ENCODE measurements at places on chromosomes 5 and 9.

GRCh38 chr5:150496534-150496933 lies 11.4 kb upstream of the NDST1 start:
- no peak for DNase-seq

DNA sequence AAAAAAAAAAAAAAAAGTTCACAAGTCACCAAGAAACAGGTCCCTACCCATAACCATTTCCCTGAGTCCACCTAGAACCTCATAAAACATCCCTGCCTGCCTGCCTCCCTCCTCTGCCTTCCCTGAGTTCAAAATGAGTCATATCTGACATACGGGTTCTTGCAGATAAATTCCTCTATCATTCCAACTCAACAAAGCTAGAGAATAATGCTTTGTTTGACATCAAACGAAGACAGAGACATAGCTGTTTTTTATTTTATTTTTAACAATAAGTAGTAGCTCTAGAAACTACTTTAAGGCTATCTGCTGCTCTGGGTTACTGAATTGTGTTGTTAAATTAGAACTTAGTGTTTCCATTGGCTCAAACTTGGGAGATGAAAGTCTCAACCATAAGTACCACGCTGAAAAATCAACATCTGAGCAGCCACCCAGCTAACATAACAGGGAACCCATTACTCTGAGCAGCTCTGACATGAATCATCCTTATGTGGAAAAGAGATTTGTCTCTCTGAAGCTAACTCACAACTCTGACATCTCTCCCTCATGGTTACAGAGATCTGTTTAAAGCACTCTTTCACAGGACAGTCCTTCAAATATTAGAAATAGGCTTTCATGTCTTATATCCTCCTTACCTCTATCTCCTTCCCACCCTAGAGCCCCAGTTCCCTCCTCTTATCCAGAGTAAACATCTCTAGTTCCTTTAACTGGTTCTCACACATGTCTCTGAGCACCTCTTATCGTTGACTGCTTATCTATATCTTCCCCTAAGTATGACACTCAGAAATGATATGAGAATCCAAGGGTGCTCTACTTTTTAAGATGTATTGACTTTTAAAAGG lies 12.1 kb downstream of the TMEM245 start:
- DNase-seq, result no peak

GRCh38 chr5:159564031-159564430 lies 233.7 kb upstream of the IL12B start:
- DNase-seq, result no peak

DNA sequence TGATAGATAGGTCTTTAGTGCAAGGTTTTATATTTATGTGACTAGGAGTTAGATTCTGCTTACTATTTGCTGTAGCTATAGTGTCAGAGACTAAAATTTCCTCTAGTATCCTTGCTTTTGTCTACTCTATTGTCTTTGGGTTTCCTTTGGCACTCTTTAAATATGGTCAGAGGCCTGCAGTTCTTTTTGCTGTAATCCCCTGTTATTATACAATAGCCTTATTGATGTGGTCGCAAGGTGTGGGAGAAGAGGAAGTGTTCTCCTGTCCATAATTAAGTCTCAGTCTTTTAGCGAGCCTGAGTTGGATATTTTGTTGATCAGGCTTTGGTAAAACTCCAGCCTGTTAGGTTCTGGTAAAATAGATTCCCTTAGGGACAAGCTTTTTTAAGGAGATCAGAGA lies 34.9 kb downstream of the LURAP1L start:
- no peak for DNase-seq

GRCh38 chr9:33468797-33469621 lies 4.7 kb downstream of the NOL6 start:
- DNase-seq, result no peak

DNA sequence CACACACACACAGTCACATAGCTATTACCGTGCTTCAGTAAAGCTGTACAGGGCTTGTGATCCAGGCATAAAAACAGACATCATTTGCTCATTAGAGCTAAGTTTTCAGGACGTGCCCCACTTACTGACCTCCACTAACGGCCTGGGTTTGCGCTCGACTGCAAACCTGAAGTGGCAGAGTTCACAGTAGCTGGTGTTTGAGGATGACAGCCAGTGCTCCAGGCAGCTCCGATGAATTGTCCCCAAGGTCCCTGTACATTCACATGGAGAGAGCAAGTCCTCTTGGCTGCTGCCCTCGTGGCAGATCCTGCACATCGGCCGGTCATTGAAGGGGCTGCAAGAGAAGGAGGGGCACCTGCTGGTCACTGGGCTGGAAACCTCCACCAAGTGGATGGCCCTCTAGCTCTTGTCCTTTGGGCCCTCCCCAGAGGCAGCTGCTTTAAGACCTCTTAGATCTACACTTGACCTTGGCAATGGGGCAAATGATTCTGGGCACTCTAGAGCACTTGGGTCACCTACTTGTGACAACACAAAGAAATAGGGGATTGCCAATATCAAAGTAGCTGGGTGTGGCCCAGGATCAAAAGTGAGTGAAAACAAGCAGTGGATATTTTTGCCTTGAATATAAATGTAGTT lies 115.4 kb downstream of the MARCHF3 start:
- DNase-seq, result no peak

GRCh38 chr9:110015759-110016158 lies 192.2 kb downstream of the C9orf152 start:
- DNase-seq, result no peak

GRCh38 chr5:55176176-55176818 lies 3.3 kb upstream of the CDC20B start:
- no peak for DNase-seq

GRCh38 chr5:96075579-96076289 lies 114.1 kb upstream of the ELL2 start:
- DNase-seq, result no peak

GRCh38 chr9:128142596-128142995 lies 6.7 kb upstream of the LCN2 start:
- no peak for DNase-seq

DNA sequence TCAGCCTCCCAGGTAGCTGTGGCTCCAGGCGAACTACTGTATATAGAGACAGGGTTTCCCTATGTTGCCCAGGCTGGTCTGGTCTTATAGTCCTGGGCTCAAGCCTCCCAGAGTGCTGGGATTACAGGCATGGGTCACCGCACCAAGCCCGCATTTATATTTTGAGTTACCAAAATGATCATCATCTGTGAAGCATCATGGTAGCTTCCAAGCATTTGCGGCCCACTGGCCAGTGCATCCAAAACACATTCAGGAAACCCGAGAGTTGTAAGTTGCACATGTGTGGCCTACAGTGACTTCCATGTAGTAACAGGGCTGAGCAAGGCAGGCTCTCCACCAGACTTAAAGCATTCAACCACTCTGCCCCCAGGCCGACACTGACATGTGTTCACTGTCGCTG lies 2.3 kb downstream of the BRD3OS start:
- DNase-seq, result no peak

- DNase-seq, result no peak
Observed at GRCh38 chr5:60841361-60841760, 2.7 kb downstream of the ELOVL7 start.

DNA sequence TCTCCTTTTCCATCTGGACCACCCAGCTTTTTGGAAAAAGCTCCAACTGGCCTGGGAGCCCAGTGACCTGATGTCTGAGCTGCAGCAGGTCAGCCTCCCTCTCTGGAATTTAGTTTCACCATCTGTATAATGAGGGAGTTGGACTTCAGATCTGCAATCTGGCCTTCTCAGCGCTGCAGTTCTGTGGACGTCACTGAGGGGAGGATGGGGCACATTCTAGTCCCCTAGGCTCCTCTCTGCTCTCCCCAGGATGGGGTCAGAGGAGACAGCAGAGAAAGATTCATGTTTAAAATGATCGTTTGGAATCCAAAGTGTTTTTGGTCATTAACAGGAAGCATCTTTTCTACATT lies 10.2 kb downstream of the OR13J1 start:
- no peak for DNase-seq

DNA sequence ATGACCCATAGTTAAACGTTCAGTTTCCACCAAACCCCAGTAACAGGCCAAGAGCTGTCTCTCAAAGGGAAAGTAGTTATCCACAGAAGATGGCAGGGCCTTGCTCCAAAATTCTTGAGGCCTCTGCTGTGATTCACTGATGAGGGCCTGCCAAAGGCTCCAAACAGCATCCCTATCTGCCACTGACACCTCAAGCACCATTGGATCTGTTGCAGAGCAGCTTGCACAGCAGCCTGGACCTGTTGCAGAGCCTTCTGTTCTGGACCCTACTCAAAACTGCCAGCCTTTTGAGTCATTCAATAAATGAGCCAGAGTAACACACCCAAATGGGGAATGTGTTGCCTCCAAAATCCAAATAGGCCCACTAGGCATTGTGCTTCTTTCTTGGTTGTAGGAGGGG lies 741.5 kb upstream of the RGMB start:
- no peak for DNase-seq

- DNase-seq, result no peak
Observed at GRCh38 chr5:146731909-146732659, 146.5 kb downstream of the PPP2R2B start.

- peak; percentile 76 for DNase-seq
Observed at GRCh38 chr5:116084871-116085715, at the start of gene COMMD10. Gene COMMD10, plus strand, starts transcription at chr5:116085025.

- peak; percentile 77 for DNase-seq
Observed at GRCh38 chr5:177500685-177501522, 3.5 kb upstream of the PDLIM7 start.

DNA sequence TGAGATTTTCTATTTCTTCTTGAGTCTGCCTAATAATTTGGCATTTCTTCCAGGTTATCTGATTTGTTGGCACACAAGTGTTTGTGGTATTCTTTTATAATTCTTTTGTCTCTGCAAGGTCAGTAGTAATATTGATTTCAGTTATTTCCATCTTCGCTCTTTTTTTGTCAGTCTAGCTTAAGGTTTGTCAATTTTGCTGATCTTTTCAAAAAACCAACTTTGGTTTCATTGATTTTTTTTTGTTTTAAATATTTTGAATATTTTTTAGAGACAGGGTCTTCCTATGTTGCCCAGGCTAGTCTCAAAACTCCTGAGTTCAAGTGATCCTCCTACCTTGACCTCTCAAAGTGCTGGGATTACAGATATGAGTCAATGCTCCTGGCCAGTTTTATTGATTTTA lies 162.8 kb downstream of the BARX1 start:
- DNase-seq, result no peak

DNA sequence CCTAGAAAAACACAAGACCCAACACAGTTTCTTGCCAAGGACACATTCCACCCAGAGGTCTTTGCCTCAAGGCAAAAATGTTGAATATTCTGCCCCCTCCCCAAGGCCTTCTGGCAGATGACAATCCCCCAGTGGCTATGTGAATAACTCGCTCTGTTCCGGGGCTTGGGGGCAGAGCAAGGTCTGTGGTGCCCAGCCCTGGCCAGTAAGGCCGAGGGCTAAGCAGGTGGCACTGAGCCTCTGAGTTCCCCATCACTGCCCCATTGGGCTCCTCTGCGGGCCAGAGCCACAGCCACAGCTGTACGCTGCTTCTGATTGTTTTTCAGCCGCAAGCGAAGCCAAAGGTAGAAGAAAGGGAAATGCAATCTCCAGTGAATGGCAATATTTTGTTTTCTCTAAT lies 567.9 kb downstream of the CCDC171 start:
- DNase-seq, result no peak

DNA sequence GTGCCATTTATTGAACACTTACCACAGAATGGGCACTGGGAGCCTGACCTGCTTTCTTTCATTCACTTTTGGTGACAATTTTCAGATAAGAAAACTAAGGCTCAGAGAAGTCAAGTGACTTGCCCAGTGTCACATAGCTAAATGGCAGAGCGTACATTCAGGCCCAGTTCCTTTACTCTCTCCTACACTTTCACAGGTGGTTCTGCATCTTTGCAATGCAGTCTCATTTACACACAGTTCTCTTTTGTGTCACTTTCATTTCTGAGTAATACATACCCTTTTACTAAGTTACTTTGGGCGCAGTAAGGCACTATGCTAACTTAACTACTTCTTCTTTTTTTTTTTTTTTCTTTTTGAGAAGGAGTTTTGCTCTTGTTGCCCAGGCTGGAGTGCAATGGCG lies 8.3 kb downstream of the NFIL3 start:
- DNase-seq, result no peak

DNA sequence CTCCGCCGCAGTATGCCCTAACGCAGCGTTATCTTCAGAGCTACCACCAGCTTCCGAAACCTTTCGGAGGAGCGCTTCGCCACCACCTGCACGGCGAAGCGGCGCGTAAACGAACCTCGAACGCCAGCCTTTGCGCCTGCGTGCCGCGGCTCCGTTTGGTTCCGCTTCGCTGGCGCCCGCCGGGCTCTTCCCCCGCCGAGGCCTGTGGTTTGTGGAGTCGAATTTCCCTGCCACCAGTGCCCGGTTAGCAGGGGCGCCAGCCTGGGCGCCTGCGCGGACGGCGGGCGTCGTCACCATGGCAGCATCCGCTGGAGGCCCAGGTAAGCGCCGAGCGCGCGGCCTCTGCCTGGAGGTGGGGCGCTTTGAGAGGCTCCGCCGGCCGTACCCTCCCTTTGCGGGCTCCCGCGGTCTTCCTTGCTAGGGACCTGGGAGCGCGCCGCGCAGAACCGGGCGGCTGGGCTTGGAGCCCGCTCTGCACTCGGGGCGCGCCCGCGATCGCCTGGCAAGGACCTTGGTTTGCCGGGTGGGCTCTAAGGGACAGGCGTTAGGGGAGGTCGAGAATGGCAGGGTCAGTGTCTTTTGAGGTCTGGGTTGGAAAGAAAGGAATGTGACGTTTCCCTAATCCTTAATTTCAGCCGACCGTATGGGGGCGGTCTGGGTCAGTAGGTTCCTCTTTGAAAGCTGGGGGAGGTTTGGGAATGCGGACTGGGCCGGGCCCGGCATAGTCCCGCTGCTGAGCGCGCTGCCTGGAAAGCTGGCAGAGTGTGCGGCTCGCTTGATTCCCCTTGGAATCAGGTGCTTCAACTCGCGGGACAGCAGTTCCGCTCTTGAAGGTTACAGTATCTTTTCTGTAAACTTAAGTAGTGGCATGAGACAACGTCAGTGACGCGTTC lies at the start of gene FAM151B:
FAM151B (plus strand) TSS at position 272 of the 893 bp plus-strand sequence; CDS start at position 296, 24 bp downstream.
- DNase-seq, result no peak

GRCh38 chr5:37619353-37619752 lies 220.5 kb downstream of the GDNF start:
- no peak for DNase-seq

GRCh38 chr5:111960476-111961215 lies 203.7 kb upstream of the NREP start:
- no peak for DNase-seq

GRCh38 chr5:81698813-81699212 lies 52.1 kb downstream of the SSBP2 start:
- DNase-seq, result no peak

DNA sequence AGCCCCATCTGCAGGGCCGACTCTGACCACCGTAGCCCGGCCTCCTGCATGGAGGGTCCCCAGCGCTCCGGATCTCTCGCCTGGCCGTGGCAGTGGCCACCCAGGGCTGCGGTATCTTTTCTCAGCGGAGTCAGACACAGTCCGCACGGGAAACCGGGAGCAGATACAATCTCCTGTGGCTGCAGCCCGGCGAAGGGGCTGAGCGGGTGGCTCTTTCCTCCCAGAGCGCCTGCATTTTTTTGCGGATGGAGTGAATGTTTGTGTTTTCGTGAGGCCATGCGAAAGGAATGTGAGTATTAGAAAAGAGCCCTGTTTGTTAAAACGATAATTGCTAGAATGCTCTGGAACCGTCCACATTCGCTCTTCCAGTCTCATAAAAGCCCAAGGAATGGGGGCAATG lies 53.4 kb upstream of the PTCH1 start:
- no peak for DNase-seq

Measured in NK-92 treated with Interleukin-12 subunit alpha and Interleukin-12 subunit beta, amount 100 ng/mL, for 24 hours (cell line).